ENCODE measurements at places on chromosomes 12 and 14.

- no peak for DNase-seq
Measured at GRCh38 chr12:115659422-115659821, 618.1 kb downstream of the MED13L start.

GRCh38 chr14:75888945-75889344, 92.8 kb downstream of the TGFB3 start:
- no peak for DNase-seq

DNA sequence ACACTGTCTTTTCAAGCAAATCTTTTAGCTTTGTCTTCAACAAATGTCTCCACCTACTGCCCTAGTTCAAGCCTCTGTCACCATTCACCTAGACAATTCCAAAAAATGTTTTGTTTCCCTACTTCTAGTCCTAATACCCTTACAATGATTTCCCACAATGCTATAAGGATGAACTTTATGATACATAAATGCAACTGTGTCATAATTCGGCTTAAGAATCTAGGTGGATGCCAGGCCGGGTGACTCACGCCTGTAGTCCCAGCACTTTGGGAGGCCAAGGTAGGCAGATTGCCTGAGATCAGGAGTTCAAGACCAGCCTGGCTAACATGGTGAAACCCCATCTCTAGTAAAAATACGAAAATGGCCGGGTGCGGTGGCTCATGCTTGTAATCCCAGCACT, 20.7 kb upstream of the CREBL2 start:
- no peak for DNase-seq

GRCh38 chr12:105420659-105421240, 90.3 kb downstream of the C12orf75 start:
- peak; percentile 68 for DNase-seq

GRCh38 chr14:101876555-101876938, 87.8 kb upstream of the DYNC1H1 start:
- peak; percentile 88 for DNase-seq

- DNase-seq, result no peak
Measured at GRCh38 chr12:106773286-106774004, 1.0 kb upstream of the RIC8B start.

GRCh38 chr14:59214702-59215302, 26.3 kb downstream of the DAAM1 start:
- DNase-seq, result no peak

DNA sequence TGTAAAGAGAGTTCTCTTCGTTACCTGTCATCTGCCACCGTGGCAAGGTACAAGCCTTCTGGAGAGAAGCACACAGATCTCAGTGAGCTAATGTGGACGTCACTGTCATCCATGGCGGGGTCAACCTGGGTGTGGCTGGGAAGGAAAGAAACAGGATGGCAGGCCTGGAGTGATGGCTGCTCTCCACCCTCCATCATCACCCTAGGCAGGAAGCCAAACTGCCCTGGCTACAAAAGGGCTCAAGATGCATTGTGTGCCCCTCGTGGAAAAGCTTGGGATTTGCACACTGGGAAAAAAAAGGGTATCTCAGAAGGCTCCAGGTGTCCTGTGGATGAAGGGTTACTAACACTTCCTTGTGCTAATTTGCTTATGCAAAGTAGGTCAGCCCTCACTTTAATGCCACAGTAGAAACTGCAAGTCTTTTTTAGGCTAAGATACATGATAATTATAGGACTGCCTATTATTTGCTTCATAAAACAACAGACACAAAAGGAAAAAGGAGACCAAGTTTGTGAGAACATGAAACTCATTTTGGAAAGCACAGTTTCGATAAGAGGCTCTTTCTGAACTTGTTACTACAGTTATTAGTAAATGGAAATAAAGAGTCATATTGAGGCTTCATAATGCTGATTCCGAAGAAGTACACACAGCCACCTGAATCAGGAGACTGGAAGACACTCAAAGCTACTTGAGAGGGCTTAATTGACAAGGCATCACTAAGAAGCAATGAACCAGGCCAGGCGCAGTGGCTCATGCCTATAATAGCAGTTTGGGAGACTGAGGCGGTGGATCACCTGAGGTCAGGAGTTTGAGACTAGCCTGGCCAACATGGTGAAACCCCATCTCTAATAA, 18.9 kb downstream of the RFC5 start:
- no peak for DNase-seq

DNA sequence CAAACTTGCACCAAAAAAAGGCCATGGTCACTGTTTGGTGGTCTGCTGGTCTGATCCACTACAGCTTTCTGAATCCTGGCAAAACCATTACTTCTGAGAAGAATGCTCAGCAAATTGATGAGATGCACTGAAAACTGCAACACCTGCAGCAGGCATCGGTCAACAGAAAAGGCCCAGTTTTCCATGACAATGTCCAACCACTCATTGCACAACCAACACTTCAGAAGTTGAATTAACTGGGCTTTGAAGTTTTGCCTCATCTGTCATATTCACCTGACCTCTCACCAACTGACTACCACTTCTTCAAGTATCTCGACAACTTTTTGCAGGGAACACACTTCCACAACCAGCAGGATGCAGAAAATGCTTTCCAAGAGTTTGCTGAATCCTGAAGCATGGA, 7.0 kb upstream of the DHRS2 start:
- DNase-seq, result no peak

GRCh38 chr12:113189361-113189760, 3.8 kb downstream of the RITA1 start:
- no peak for DNase-seq

DNA sequence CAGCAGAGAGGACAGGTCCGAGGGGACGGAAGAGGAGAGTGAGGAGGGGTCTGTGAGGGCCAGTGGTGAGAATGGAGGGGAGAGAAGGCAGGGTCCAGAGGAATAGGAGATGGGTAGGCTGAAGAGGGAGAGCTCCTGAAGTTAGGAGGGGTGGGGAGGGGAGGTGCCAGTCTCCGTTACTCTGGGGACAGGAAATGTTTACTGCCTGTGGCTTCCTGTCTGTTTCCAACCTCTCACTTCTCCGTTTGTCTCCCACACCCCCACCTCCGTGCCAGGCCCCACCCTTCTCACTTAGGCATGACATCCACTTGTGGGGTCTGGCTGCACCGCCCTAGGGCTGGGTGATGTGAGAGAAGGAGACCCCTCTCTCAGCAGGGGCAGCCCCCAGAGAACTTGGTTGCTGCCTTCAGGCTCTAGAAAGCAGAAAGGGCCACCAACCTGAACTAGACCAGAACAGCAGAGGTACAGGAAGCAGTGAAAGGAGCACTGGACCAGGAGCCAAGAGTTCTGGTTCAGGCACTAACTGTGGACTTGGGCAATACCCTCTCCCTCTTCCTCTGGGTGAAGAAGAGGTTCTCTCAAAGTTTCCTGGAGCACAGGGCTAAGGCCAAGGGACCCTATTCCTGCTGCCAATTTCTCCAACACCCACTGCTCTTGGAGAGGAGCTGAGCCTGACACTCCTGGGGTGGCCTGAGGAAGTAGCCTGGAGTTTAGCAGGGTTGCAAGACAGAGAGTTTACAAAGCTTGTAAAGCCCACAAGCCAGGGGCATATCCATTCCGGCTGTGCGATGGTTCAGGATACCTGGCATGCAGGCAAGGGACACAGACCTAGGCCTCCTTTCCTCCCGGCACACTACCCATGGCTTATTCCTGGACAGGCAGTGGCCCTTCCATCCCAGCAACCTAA, 5.5 kb downstream of the ITGA5 start:
- peak; percentile 80 for DNase-seq

DNA sequence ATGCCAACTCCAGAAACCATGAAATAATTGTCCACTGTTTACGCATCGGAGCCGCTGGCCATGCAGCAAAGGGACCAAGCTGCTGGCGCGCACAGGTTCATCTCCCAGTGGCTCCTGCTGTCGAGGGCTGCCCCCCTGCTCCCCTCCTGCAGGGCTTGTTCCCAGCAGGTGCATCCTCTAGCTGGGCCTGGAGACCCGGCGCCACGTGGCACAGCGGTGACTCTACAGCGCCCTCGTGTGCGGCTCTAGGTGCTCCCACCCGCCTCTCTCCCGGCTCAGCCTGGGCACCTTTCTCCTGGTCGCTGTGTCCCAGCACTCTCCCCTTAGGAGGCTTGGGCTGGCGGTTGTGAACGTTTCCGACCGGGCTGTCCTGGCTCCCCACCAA, 37.5 kb upstream of the INF2 start:
- peak; percentile 14 for DNase-seq

- DNase-seq, result no peak
Measured at GRCh38 chr12:77013091-77013490, 52.3 kb downstream of the E2F7 start.

- DNase-seq, result no peak
Measured at GRCh38 chr12:3078086-3078820, 1.1 kb downstream of the TSPAN9 start.

- no peak for DNase-seq
Measured at GRCh38 chr14:39025250-39025809, 77.7 kb downstream of the SEC23A start.

- DNase-seq, result no peak
Measured at GRCh38 chr12:72982356-72982755, 710.2 kb downstream of the TRHDE start.

GRCh38 chr14:104559804-104560585, 19.6 kb upstream of the C14orf180 start:
- peak; percentile 24 for DNase-seq

DNA sequence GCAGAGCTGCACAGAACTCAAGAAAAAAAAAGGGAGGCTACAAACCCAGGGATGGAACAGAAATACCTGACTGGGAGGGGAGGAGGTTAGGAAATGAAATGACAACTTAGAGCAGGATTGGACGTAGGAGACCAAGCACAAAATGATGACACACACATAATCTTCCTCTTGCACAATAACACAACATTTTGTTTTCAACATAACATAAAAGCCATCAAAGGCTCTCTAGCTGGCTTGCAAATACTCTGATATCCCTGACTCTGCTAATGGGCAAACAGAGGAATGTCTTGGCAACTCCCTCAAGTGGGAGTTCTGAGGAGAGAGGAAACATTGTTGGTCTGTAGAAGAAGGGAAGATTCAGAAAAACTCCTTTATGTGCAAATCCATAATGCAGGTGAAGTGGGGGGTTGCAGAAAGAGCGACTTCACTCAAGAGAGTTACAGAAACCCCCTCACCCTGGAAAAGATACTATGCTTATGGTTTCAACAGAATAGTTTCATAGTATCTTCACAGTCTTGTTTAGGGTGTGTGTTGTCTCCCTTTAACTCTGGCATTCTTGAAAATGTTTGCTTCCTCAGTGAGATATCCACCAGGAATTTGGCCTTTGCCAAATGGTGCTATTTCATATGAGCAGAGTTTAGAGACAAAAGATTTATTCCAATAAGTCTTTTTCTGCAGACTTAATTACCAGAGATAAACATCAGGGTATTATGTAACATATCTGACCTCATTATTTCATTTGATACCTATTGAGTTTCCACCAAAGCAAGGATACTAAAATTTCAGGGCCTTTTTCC, 43.8 kb upstream of the LTBP2 start:
- DNase-seq, result no peak

- peak; percentile 71 for DNase-seq
Measured at GRCh38 chr12:51972849-51973273, 21.4 kb downstream of the ACVR1B start.

GRCh38 chr12:5499566-5500330, 67.8 kb downstream of the NTF3 start:
- DNase-seq, result no peak

- DNase-seq, result no peak
Measured at GRCh38 chr12:46554460-46554859, 181.9 kb upstream of the SLC38A2 start.

- no peak for DNase-seq
Measured at GRCh38 chr12:12859690-12860089, 31.7 kb upstream of the GPRC5A start.

DNA sequence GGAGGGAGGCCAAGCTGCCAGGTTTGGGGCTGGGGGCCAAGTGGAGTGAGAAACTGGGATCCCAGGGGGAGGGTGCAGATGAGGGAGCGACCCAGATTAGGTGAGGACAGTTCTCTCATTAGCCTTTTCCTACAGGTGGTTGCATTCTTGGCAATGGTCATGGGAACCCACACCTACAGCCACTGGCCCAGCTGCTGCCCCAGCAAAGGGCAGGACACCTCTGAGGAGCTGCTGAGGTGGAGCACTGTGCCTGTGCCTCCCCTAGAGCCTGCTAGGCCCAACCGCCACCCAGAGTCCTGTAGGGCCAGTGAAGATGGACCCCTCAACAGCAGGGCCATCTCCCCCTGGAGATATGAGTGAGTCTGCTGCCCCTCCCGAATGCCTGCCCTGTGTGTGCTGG, 432 bp downstream of the IL25 start:
- DNase-seq, result no peak

- no peak for DNase-seq
Measured at GRCh38 chr12:109875572-109876131, 4.7 kb downstream of the GLTP start.
